ENCODE measurements at places on chromosomes 1 and 21. TPM values are rescaled to one million over a fixed set of nuclear protein-coding genes. Genes with fewer than 3 reads are reported as not detected.

The ADCY10 gene
- total RNA-seq, result not detected

The KCNA3 gene
- not detected for total RNA-seq

The SDC3 gene
- total RNA-seq, result 42.9 TPM

The PTGFRN gene
- 146 TPM for total RNA-seq

- no peak for DNase-seq
Observed at GRCh38 chr1:5770981-5771765, 221.1 kb downstream of the NPHP4 start.

DNA sequence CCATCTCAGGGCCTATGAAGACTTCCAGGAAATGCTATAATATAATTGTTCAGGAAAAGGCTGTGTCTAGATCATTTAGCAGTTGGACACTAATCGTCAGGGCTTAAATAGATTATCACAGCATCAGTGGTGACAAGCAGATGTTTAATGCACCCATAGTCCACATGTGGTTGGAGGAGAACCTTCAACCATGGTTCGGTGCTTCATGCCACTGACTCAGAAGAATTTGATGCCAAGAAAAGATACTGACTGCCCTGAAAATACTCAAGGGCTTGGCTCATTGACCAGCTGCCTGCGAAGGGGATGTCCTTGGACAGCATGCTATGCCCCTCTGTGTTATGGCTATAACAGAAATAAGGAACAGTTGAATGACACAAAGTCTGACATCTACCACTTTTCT, 175.7 kb downstream of the HHIPL2 start:
- no peak for DNase-seq

- no peak for DNase-seq
Observed at GRCh38 chr1:203063287-203063686, 22.5 kb downstream of the MYOG start.

The COL9A2 gene
- 0.79 TPM for total RNA-seq

DNA sequence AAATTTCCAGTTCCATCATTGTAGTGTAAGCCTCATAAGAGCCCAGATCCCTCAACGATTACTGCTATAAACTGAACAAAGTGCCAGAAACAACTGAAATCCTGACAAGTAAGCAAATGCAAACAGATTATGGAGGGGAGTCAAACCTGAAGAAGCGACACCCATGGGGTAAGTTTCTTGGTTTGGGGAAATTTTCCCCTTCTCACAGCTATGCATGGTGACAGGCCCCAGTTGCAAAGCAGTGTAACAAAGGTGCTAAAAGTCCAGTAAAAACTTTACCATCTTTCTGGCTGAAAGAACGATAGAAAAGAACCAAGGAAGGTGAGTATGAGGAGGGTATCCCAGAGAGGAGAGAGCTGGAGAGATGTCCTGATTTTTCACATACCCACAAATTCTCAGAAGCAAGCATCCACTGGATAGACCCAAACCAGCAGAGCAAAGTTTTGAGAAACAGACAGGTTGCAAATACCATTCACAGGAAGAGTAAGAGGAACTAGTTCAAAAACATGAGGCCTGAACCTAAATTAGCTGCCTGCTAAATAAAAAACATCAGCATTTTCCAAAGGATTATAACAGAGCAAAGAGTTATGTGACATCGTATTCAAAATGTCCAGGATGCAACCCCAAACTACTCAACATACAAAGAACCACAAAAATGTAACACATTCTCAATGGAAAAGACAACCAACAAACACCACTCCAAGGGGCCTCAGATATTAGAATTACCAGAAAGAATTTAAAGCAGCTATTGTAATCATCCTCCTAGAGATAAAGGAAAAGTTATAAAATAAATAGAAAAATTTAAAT, 14.5 kb downstream of the SCYL3 start:
- DNase-seq, result no peak

DNA sequence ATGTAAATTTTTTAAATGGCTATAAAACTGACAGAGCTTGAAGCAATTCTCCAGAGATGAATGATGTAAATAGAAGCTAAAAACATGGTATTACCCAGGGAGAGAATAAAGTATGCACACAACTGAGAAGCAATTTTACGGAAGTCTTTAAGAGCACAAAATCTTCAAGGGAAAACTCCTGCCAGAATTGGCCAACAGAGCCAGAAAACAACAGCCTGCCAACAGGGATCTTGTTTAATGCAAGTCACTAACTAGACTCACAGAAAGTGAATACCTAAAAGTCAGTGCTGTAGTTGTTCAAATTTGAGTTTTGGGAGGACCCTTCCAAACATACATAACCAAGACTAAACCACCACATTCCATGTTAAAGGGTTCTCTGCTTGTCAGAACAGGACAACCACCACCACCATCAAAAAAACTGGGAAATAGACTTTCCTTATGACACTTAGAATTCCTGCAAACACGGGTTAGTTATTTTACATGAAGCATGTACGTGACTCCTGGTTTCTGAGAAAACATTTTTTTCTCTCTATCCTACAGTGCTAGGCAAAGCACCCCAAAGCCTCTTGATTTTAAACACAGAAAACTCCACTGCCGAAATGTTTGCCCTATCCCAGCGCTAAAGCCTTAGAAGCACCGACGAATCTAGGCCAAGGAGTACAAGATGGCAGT, 1.6 kb downstream of the EPS15 start:
- no peak for DNase-seq

DNA sequence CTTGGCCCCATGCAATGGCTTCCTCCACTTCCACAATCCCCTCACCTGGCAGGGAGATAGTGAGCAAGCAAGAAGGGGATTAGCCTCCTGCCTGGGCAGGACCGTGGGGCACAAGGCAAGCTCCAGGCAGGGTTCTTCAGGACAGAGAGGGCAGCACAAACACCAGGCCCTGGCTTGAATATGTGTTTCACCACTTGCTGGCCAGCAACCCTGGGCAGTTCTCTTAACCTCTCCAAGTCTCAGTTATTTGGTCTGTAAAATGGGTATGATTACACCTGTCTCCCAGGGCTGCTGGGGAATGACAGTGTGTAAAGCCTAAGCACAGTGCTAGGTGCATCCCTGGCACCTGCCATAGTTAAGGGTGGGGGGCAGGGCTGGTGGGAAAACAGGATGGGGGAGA, 31.9 kb downstream of the H3-3A start:
- no peak for DNase-seq

The SHE gene
- total RNA-seq, result 91.7 TPM

DNA sequence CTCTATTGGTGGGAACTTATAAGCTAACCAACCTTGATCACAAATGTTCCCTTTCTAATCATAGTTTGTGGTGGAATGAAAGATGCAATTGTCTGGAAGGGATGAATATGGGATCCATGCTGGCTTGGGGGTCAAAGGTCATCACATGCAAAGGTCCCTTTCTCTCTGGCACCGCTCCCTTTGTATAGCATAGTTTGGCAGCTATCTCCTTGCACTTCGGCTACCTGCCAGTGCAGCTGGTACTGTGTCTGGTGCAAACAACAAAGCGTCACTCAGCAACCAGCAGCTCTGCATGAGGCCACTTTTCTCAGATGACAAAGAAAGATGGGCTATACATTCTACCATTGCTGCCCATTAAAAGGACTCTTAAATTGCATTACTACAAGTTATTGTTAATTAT, 188.2 kb upstream of the NFIA start:
- peak; percentile 46 for DNase-seq

- no peak for DNase-seq
Observed at GRCh38 chr1:11515368-11516300, 36.7 kb downstream of the DISP3 start.

- DNase-seq, result no peak
Observed at GRCh38 chr1:3017440-3018050, 3.7 kb upstream of the ACTRT2 start.

The PLCH2 gene
- total RNA-seq, result under 0.01 TPM

DNA sequence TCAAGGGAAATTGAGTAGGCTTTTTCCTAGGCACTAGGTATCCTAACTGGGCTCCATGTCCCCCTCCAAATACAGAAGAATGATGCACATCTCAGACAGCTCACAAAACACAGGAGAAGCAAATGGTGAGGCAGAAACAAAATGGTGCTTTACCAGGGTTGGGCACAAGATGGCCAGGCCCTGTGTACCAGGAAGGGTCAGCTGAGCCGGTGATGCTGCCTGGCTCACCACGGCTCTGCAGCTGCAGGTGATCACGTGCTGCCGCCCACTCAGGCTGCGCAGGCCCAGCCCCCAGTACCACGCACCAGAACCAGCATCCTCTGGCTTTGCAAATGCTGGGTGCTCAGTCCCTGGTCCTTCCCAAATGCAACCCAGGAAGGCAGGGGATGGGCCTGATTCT, 993 bp upstream of the DSCAM start:
- no peak for DNase-seq

GRCh38 chr21:33848249-33848953, 67.2 kb downstream of the ATP5PO start:
- no peak for DNase-seq

The OR2T35 gene
- total RNA-seq, result not detected

The OR2AK2 gene
- total RNA-seq, result not detected

GRCh38 chr1:95935719-95936118, 701.7 kb downstream of the RWDD3 start:
- no peak for DNase-seq

- DNase-seq, result no peak
Observed at GRCh38 chr1:183674339-183674738, 21.2 kb upstream of the APOBEC4 start.

DNA sequence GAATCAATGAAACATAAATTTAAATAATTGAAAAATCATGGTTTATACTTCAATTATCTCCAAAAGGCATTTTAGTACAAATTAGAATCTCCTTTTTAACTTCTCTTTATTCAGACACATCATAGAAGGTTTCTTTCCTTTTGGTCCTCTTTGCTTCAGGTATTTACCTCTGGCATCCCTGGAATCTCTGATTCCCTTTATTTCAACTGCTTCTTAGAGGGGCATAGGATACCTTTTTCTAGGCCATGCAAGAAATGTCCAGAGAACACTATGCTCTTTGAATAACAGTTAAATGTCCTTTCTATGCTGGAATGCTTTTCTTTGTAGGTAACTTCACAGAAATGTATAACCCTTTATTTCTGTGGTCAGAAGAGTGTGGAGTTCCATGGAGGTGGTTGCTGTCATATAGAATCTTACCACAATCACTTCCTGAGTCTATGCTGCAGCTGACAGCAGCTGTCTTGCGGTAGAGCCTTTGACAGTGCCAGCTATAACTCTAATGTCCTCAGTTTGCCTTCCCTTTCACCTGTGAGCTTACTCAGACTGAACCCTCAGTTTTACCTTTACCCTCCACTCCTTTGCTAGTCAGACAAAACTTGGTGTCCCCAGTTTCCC, 8.6 kb downstream of the LAMC2 start:
- no peak for DNase-seq

DNA sequence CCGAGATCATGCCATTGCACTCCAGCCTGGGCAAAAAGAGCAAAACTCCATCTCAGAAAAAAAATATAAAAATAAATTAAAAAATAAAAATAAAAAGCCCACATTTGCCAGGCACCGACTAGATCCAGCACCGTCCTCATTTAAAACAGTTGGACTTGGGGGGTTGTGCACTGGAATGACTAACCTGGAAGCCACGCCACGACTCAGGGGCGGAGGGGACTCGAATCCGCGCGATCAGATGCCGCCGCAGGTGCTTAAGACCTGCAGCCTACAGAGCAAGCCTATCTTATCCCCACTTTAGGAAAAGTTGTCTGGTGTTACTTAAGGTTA, 38.5 kb downstream of the ZBTB8OS start:
- DNase-seq, result no peak

The LPAR3 gene
- total RNA-seq, result not detected

All from lung microvascular endothelial cell (primary cell).